ENCODE measurements at places on chromosomes 1 and 21.

- no peak for DNase-seq
These were observed 75.5 kb upstream of the IPO9 start for GRCh38 chr1:201753492-201753891.

GRCh38 chr21:39124681-39125251 lies 58.5 kb downstream of the PSMG1 start:
- DNase-seq: no peak

DNA sequence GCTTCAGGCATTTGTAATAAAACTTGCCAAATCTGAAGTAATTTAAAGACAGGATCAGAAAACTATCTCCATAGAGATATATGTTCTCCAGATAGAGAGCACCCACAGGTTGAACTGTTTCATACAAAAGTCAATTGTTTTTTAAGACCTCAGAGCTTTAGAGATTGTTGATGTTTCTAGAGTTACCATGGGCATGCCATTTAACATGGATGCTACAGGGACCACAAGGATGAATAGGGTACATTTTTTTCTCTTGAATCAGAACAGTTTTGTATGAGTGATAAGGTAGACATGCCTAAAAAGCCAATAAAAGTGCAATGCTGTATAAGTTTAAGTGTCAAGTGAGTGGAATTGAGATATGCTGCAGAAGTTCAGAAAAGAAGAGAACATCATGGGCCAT lies 511.0 kb upstream of the CAMK1G start:
- DNase-seq: no peak

DNA sequence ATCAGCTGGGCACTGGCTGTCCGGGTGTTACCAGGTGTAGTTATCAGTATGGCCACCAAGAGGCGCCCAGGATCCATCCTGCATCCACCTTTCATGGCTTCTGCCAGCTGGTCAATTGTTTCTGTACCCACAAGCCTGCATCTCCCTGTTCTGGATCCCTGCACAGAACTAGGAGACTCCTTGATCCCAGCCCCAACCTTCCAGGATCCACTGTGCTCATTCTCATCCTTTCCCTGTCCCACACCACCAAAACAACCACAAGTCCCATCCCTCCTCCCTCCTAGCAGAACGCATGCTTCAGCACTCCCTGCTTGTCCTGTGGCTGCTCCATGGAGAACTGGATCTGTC lies 27.2 kb upstream of the FOXE3 start:
- peak; percentile 57 for DNase-seq

GRCh38 chr1:223175633-223176032 lies 32.6 kb upstream of the TLR5 start:
- no peak for DNase-seq

All from GM12865 (cell line).